ENCODE measurements at places on chromosomes 2 and 18.
A peak's percentile ranks its signal among the peaks of the same experiment; 100 is the strongest.

DNA sequence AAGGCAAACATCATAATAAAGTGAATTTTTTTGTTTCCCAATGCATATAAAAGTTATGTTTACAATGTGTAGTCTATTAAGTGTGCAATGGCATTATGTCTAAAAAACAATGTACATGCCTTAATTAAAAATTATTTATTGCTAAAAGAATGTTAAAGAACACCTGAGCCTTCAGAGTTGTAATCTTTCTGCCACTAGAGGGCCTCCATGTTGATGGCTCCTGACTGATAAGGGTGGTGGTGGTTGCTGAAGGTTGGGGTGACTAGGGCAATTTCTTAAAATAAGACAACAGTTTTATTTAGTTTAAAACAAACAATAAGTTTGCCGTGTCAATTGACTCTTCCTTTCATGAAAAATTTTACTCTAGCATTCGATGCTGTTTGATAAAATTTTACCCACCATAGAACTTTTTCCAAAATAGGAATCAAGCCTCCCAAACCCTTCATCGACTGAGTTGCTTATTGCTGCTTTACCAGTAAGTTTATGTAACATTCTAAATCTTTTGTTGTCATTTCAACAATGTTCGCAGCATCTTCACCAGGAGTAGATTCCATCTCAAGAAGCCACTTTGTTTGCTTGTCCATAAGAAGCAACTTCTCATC lies 32.3 kb downstream of the MAP3K2 start:
- no peak for DNase-seq

DNA sequence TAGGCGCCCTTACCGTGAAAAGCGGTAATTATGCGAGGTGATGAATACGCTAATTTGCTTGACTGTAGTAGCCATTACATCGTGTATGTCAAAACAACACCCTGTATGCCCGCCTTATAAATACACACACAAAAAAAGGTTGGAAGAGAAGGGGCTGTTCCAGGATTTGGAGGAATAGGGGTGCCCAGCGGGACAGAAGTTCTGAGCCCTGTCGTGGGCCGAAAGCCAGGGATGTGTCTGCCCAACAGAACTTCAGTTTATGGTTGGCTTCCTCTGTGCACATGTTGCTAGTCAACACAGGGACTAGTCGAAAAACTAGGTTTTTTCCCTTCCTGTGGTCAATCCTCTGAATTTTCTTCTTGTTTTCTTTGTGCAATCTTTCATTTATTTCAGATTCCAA lies 182.5 kb downstream of the ACKR3 start:
- no peak for DNase-seq

DNA sequence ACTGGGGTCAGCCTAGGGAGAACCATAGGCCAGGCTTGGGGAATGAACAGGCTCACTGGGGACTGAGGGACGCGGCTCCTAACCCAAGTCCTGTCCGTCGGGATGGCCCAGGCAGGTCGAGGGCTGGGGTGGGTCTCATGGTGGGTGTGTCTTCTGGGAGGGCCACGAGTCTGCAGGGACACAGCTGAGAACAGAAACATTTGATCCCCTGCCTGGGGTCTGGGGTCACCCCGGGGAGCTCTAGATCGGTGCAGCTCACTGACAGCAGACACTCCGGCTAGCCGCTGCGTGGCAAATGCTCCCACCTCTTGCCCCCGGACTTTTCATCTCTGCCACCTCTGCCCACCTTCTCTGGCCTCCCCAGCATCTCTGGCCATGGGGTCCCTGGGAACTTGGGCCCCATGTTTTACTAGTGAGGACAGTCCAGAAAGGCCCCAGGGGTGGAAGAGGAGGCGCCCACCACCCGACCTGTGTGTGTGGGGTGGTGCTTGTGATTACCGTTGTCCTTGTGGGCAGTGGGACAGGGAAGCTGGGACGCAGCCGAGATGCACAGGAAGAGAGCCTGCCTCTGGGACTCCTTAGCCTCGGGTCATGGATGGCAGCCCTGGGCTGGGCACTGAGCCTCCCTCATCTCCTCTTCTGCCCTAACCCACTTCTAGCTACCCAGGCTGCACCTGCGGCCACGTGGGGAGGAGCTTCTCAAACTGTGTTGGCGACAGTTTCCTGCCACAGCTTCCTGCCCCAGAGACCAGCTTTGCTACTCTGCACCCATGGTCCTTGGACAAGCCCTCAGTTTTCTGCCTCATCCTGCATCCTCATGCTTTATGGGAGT lies 4.9 kb downstream of the ZAP70 start:
- DNase-seq, result peak; percentile 56

DNA sequence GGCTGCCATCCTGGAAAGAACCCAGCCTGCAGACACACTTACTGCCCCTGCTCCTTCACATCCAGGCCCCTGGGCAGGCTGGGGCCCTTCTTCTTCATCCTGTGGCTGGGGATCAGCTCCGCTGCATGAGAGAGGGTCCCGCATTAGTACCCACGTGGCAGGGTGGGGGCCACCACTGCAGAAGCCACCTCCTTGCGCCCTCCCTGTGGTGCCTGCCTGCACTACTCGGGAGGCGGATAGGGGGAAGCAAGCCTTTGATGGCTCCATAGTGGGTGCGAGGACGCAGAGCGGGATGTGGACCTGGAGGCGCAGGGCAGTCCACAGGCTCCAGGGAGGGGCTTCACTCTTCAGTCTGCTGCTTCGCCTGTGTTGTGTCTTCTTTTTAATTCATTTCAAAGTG lies 46.7 kb downstream of the GPC1 start:
- no peak for DNase-seq

DNA sequence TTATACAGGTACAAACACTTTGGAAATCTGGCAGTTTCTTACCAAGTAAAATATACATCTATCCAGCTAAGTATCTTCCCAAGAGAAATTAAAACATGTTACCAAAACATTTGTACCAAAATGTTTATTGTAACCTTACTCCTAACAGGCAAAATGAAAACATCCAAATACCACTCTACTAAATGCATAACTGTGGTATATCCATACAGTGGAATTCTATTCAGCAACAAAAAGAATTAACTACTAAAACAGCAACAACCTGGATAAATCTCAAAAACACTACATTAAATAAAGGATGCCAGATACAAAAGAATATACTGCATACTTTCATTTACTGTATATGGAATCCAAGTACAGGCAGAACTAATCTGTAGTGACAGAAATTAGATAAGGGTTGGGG lies 51.1 kb downstream of the TLK1 start:
- no peak for DNase-seq

DNA sequence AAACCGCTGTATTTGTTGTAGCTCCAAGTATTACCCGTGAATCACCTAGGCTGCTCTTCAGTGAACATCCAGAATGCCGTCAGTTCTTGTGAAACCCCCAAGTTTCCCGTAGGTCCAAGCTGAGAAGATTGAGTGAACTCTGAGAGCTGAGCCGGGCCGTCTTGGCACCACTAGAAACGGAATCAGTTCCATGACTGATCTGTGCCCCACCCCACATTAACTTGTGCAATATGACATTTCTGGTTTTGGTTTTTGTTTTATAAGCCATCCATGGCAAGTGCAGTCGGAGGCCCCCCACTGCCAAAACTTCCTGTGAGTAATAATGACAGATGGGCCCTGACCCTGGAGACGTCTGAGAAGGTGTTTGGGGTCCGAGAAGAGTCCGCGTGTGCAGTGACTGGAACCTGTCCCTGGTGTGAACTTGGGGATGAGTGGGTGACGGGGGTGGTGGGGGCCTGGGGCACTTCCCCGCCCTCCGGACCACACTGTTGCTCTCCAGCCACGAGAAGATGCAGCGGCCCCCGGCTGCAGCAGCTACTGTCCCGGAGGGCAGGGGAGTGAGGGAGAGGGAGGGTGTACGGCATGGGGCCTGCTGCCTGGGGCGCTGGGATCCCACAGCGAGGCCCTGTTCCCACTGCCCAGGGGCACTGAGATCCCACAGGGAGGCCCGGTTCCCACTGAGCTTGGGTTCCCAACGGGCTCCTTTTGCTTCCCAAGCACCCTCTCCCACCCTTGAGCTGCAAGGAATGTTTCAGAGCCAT lies 26.5 kb downstream of the NFATC1 start:
- no peak for DNase-seq

- no peak for DNase-seq
Observed at GRCh38 chr2:105536175-105536574, 137.3 kb upstream of the FHL2 start.

- DNase-seq, result no peak
Observed at GRCh38 chr2:1594373-1595171, 149.7 kb downstream of the PXDN start.

- DNase-seq, result no peak
Observed at GRCh38 chr2:21910832-21911507, 787.2 kb downstream of the TDRD15 start.

DNA sequence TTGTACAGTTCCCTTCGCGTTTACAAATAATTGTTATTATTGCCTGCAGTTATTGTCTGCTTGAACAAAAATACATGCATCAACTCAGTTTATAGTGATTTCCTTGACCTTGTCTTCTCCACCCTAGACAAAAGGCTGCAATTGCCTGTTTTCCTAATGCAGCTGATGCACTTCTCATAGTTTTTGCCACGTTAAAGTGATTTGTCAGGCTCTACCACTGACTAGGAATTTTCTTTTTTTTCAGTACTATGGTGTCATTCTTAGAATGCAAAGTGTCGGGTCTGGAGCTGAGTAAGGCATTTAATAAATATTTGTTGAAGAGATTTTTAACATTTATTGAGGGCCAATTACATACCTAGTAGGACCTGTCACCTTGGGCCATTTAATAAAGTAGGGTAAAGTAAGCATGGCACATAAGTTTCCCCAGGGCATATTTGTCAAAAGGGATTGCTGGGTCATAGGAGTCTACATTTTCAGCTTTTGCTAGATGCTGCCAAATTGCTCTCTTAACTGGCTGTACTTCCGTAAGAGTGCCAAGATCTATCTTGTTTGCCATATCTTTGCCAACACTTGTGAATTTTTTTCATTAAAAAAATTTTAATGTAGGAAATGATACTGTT lies 24.1 kb downstream of the ACSL3 start:
- no peak for DNase-seq

GRCh38 chr2:57981083-57981768 lies 65.4 kb upstream of the VRK2 start:
- no peak for DNase-seq
